Skeletal muscle cell (primary cell): ENCODE measurements at places on chromosomes 6 and 20.

GRCh38 chr20:6122873-6123648, at the start of gene FERMT1:
FERMT1 (minus strand) TSS chr20:6123030; CDS start chr20:6119554, 3,476 bp downstream.
- DNase-seq, result no peak

DNA sequence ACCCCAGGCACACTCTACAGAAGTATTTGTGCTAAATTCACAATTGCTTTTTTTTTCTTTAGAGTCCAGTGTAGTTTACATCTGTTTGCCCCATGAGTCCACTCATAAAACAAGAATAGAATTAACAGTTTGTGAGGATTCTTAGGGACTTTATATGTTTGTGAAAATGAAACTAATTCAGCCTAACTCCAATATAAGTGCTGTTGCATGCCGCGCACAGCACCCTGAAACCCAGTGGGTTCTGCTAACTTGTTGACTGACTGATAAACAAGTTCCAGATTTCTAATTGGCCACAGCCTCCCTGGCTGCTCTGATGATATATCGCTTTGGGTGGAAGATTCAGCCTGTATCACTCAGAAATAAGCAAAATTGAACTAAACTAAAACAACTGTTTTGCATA, 561.4 kb downstream of the PKHD1 start:
- DNase-seq, result no peak

- DNase-seq, result no peak
Measured at GRCh38 chr20:41872930-41873329, 254.8 kb upstream of the CHD6 start.

- DNase-seq, result no peak
Measured at GRCh38 chr6:42185597-42185996, 9.2 kb downstream of the GUCA1B start.

DNA sequence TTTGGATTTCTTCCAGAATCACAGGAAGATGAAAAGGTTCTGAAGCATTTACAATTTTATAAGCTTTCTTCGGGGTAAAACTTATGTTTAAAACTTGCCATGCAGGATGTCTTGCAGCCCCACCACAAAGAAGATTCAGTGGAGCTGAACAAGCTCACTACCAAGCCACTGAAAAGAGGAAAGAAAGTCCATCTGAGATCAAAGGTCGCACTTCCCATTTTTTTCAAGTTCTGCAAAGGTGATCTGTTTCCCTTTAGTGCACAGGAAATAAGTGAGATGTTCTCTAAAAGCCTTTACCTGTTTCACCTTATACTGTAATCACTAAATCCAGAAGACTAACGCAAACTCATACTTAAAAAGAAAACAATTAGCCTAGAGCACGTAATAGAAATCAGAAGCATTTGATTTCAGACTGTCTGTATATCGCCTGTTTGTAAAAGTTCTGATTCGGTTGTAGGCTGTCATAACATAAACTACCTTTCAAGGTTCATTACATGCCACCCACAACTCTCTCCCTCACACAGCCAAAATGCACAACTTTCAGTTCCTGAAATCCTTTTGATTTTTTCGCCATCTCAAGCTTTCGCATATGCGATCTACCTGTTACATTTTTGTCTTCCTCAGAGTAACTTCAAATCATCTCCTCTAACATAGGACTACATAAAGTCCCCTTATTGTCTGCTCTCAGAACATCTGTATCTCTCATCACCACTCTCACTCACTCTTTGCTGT, 1.8 kb downstream of the ECHDC1 start:
- DNase-seq, result no peak

- no peak for DNase-seq
Measured at GRCh38 chr20:62233684-62234083, 4.6 kb upstream of the OSBPL2 start.

DNA sequence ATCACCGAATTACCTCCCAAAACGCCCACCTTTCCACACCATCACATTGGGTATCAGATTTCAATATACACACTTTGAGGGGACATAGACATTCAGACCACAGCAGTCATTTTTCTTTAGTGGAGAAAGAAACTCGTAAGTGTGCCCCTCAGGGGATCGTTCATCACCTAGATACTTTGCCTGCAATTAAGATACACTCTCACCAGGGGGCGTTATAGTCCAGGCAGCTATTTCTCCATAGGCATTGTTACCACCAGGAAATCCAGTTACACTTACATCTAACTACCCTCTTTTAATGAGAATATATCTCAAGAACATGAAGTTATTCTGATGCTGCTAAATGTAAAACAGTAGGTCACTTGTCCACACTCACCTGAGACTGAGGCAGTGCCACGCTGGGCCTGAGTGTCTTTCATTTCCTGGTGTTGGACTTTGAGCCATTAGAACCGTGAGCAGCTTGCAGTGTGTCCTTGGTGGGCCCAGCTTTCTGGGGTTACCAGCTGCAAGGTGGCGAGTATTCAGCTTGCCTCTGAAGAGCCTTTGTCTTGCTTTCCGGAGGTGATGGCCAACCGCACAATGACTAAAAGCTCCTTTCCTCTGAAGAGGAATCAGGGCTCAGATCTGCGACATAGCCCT, 35.1 kb upstream of the UNC93A start:
- DNase-seq, result no peak
